ENCODE measurements at places on chromosomes 4 and X. TPM values are rescaled to one million over a fixed set of nuclear protein-coding genes. Genes with fewer than 3 reads are reported as not detected.

The ADRA2C gene
- total RNA-seq = 2.3 TPM

The STAG2 gene
- 122 TPM for total RNA-seq

The FAM193A gene
- total RNA-seq = 16.2 TPM

The COL25A1 gene
- 33.6 TPM for total RNA-seq

The HMX1 gene
- 0.69 TPM for total RNA-seq

The NRK gene
- total RNA-seq = 15.9 TPM

The CT45A10 gene
- total RNA-seq = not detected

The LRP2BP gene
- total RNA-seq = 8.0 TPM

The JCHAIN gene
- total RNA-seq = 1.7 TPM

The CXorf65 gene
- not detected for total RNA-seq

The SLBP gene
- total RNA-seq = 54.1 TPM

The P2RY10 gene
- total RNA-seq = not detected

The PSAPL1 gene
- 0.06 TPM for total RNA-seq

The CXCL6 gene
- 0.79 TPM for total RNA-seq

The ADH1C gene
- 1.3 TPM for total RNA-seq

The USP17L21 gene
- not detected for total RNA-seq

The NKAP gene
- total RNA-seq = 8.9 TPM

The SLC4A4 gene
- 107 TPM for total RNA-seq

The IGFBP7 gene
- total RNA-seq = 67.9 TPM

The CTAG2 gene
- not detected for total RNA-seq

The BEND4 gene
- 1.4 TPM for total RNA-seq

The PNMA5 gene
- total RNA-seq = 1.5 TPM

The GAGE12J gene
- total RNA-seq = not detected

The NDST3 gene
- 6.6 TPM for total RNA-seq

The GAGE12H gene
- not detected for total RNA-seq

The HMGB2 gene
- 52.3 TPM for total RNA-seq

The GC gene
- not detected for total RNA-seq

The TMPRSS11A gene
- not detected for total RNA-seq

The FATE1 gene
- not detected for total RNA-seq

The BBS12 gene
- 9.8 TPM for total RNA-seq

The KLKB1 gene
- total RNA-seq = 6.1 TPM

Data from spinal cord (tissue), 10 donors.